Fibroblast of mammary gland (primary cell): ENCODE measurements at places on chromosomes 16 and 17.

DNA sequence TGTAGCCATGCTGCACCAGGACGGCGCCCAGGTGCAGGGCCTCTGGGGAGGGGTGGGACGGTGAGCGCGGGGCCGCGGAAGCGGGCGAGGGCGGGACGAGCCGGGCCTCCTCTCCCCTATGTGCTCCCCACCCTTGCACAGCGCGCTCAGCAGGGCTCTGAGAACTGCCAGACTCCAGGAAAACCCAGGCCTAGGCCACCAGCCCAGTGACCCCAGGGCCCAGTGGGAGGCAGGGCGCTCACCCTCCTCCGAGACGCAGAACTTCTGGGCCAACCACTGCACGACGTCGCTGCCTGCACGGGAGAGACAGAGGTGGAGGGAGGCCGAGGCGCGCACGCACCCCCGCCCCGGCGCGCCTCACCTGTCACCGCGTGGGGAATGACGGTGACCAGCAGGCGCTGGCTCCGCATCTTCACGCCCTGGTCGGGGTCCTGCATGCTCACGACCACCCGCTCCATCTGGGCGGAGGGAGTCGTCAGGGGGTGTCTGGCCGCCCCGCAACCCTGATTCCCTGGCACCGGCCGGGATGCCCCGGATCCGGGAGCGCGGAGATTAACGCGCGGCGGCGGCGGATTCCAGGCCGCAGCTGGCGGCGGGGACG lies 603 bp downstream of the RGS11 start:
- DNase-seq: no peak

DNA sequence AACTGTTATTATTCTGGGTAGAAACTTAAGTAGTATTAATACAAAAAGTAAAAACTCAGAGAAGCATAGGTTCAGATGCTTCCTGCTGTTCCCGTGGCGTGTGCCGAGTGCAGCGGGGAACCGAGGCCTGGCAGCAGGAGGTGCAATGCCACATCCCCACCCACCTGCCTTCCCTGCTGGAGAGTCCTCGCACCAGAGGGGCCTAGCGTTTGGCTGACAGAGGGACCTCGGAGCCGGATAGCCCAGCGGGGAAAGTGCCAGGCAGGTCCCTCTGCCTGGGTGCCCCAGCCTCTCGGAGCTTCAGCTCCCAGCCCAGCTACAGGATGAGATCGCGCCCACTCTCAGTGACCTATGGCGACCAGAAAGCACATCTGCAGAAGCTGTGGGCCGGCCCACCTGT lies 169.6 kb upstream of the GSE1 start:
- DNase-seq: no peak

- peak; percentile 84 for DNase-seq
Observed at GRCh38 chr17:48074322-48075081, 26.3 kb downstream of the NFE2L1 start.

DNA sequence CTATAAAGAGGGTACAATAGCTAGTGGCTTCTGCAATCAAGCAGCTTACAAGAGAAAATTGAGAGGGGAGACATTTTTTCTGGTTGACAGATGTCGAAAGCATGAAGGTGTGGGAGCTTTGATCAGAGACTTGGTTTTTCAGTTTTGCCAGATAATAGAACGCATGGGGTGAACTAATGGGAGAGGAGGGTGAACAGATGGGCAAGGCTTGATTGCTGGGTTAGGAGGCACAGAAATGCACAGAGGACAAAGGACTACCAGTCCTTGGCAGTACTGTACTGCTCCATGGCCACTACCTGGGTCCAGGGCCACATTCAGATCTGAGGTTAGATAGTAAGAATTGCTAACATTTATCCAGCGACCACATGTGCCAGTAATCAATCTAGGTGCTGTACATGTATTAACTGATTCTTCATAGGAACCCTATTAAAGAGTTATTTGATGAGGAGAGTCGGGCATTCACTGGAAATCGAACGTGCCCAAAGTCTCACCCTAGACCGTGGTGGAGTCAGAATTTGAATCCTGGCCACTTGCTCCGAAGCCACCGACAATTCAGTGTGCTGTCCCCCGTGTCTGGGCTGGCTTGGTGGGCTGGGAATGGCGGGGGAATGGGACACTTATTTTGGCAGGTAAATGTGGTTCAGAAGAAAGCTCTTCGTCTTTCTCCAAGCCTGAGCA lies 873 bp upstream of the KSR1 start:
- DNase-seq: no peak

DNA sequence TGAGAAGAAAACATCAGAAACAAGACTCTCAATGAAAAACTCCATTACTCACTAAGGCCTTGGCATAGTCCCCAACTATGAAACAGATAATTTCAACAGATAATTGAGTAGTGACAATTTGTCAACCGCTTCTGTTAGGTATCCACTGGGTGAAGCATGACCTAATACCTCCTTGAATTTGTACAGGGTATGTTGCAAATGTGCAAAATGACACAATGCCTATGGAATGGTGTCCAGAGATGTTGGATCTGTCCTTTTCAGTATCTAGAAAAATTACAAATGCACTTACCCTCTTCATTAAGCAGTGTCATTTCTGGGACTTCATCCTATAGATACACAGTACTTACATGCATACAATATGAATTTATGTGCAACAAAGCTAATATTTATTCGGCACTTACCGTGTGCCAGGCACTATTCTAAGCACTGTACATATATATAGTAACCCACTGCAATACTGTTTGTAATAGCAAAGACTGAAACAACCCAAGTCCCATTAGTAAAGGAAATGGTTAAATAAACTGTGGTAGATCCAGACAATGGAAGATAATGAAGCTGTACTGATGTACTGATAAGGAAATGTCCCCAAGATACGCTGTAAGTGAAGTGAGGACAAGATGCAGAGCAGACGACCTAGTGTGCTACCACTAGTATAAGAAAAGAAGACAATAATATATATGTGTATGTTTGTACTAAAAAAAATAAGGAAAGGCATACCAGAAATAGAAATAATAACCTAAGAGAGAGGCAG lies 21.4 kb upstream of the SLC6A4 start:
- DNase-seq: peak; percentile 51

- no peak for DNase-seq
Observed at GRCh38 chr17:1449412-1449967, 6.5 kb downstream of the CRK start.

DNA sequence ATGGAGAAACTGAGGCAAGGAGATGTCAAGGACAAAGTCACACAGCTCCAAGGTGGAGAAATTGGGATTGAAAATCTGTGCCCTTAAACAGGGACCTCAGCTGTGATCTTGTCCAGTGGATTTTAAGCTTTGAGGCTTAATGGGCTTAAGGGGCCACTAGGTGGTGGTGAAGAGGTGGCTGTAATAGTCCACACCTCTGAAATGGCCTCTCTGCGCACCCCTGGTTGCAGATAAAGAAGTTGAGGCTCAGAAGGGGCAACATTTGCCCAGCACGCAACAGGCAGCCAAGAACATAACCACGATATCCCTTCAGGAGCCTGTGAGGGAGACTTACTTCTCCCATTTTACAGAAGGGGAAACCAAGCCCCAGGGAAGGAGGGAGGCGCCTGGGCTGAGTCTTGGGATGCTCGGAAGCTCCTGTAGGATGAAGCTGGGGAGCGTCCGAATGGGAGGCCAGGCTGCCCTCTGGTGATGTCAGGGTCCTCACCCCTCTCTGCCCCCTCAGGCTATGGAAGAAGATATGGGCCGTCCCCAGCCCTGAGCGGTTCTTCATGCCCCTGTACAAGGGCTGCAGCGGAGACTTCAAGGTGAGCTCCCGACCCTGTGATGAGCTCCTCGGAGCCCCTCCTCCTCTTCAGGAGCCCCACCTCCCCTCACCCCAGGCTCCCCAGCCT lies 43.7 kb downstream of the IL21R start:
- no peak for DNase-seq

DNA sequence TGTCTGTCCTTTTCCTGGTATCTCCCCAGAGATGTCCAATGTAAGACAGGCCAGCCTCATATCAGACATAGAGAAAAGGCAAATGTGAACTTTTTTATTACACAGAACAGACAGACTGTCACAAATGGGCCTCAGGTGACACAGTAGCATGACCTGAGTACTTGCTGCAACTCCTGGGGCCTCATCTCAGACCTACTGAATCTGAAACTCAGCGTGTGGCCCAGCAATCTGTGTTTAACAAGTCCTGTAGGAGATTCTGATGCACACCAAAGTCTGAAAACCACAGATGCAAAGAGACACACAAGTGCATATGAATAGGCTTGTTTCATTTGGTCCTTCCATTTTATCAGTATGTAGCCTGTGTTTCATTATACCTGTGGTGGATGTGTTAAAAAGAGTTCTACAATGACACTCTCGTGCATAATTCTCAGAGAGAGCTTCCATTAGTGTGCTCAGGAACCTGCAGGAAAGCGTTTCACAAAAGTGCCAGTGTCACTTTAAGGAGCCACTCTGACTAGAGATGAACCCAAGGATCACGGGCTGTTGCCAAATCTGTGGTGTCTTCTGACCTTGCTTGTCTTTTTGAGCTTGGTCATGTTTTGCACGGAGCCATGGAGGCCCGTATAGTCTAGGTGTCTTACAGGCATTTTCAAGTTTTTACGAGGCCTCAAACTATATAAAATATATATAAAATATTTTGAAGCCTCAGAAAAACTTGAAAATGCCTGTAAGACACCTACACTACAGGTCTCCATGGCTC lies 33.8 kb upstream of the NF1 start:
- DNase-seq: no peak

- DNase-seq: no peak
Observed at GRCh38 chr17:47717261-47717697, 15.8 kb upstream of the TBX21 start.

- peak; percentile 71 for DNase-seq
Observed at GRCh38 chr16:70476272-70477020, 22.1 kb downstream of the FCSK start.

GRCh38 chr16:68732042-68732680 lies 4.9 kb upstream of the CDH1 start:
- DNase-seq: no peak

- DNase-seq: no peak
Observed at GRCh38 chr16:2019518-2019920, at the start of gene NPW. NPW (plus strand) TSS chr16:2019785.

GRCh38 chr16:3188675-3188924 lies 596 bp downstream of the OR1F1 start:
- DNase-seq: no peak

GRCh38 chr17:73126716-73127473 lies 34.4 kb upstream of the SLC39A11 start:
- peak; percentile 6 for DNase-seq

- no peak for DNase-seq
Observed at GRCh38 chr17:82198092-82198491, 14.6 kb downstream of the CCDC57 start.

- DNase-seq: no peak
Observed at GRCh38 chr17:81957691-81958432, 3.1 kb downstream of the NOTUM start.

DNA sequence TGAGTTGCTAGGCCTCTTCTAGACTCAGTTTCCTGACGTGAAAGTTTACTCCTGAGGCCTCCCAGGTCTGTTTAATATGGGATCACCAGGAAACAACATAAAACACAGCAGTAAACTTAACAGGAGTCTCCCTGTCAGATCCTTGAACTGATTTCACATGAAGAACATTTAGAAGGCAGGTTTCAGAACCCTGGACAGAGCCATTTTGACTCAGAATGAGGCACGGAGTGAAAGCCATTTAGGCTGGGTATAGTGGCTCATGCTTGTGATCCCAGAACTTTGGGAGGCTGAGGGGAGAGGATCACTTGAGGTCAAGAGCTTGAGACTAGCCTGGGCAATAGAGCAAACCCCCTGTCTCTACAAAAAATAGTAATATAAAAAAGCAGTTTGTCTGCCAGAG lies 289.1 kb downstream of the CA10 start:
- DNase-seq: peak; percentile 10

GRCh38 chr16:66936462-66936861 lies 1.1 kb downstream of the CES2 start:
- DNase-seq: no peak

GRCh38 chr17:51803161-51803560 lies 355.4 kb downstream of the CA10 start:
- DNase-seq: no peak

- no peak for DNase-seq
Observed at GRCh38 chr17:64313534-64313933, 50.5 kb upstream of the TEX2 start.

DNA sequence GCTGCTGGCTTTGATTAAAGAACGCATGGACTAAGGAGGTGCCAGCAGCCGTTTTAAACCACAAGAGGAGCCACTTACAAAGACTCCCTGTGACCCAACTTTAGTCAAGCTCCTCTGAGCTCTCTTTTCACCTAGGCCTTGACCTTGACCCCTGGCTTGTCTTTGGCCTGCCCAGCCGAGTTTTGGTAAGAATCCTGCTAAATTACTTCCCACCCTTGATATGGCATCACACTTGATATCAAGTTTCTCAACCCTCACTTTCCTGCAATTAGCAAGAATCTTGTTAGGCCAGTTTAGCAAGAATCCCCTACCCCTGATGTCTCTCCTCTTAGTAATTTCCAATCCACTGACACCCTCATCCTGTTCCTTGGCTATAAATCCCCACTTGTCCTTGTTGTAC lies 232.8 kb upstream of the SALL1 start:
- DNase-seq: no peak

GRCh38 chr17:78130437-78131101 lies at the start of gene TMC8:
TMC8 (plus strand) TSS chr17:78130771; CDS start chr17:78131589, 818 bp downstream.
- no peak for DNase-seq

DNA sequence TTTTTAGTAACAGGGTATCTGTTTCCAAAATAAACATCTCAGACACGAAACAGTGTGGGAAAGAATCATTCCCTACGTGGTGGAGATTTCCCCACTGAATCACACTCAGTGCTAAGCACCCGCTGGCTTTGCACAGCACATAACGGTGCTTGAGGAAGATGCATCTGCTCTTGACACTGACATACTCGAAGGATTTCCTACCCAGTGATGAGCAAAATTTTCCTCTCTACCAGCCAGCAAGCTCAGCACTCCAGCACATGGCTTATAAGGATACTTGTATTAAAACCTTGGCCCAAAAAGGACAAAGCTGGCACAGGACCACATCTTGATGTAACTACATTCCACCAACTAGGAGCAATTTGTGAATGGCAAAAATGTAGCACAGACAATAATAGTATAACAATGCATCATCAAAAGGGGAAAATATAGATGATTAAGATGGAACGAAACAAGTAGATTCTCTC lies 59.0 kb downstream of the ANKFY1 start:
- peak; percentile 99 for DNase-seq

- DNase-seq: no peak
Observed at GRCh38 chr16:11217651-11218603, 38.1 kb downstream of the SOCS1 start.

- peak; percentile 39 for DNase-seq
Observed at GRCh38 chr16:53053967-53054669, 673 bp upstream of the CHD9 start.

- DNase-seq: no peak
Observed at GRCh38 chr17:46848534-46848933, 2.8 kb upstream of the WNT9B start.

- no peak for DNase-seq
Observed at GRCh38 chr17:59121901-59122480, 15.3 kb upstream of the TRIM37 start.

GRCh38 chr17:74798239-74798707 lies 22.1 kb upstream of the NAT9 start:
- DNase-seq: peak; percentile 18

DNA sequence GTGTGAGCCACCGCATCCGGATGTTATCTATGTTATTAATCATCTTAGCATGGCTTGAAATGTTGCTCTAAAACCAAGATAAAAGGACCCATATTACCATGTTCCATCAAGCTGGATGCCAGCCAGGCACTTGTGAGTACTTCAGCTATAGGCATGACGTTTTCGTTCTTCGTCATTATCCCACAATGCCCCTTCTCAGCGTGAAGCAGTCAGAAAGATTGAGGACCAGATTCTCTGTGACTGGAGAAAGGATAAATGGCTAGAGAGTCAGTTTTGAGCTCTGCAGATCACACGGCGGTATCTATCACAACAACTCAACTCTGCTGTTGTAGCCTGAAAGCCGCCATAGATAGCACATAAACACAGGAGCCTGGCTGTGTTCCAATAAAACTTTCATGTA lies 29.8 kb upstream of the LCMT1 start:
- DNase-seq: no peak
